Effector CD8-positive, alpha-beta T cell (primary cell): ENCODE measurements at places on chromosomes 13 and 19.
A peak's percentile ranks its signal among the peaks of the same experiment; 100 is the strongest.

GRCh38 chr13:41655997-41656396 lies 198.6 kb downstream of the RGCC start:
- DNase-seq, result no peak

DNA sequence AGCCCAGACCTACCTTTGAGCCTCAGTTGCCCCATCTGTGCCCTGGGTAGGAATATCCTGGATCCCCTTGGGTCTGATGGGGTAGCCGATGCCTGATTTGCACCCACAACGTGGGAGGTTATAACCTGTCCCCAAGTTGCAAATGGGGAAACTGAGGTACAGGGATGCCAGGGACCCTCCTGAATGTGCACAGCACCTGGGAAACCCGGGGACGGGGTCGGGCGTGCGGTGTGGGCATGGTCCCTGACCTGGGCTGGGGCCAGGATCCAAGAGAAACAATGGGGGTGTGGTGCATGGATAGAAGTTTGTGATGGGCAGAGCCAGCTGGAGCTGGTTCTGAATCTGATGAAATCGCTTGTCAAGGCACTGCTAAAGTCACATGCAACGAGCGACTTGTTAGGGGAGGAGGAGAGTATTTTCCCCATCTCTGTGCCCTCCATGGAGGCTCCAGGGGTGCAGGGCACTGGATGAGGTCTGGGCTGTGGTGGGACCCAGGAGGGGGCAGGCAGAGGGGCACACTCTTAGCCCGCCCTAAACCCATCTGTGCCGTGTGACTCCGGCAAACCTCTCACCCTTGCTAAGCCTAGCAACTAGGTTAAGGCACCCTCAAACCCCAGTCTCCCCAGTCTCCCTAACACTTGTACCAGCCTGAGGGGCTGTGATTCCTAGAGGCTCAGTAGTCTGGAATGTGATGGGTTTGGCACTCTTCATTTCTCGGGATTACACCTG lies 749 bp downstream of the GDF15 start:
- DNase-seq, result no peak

DNA sequence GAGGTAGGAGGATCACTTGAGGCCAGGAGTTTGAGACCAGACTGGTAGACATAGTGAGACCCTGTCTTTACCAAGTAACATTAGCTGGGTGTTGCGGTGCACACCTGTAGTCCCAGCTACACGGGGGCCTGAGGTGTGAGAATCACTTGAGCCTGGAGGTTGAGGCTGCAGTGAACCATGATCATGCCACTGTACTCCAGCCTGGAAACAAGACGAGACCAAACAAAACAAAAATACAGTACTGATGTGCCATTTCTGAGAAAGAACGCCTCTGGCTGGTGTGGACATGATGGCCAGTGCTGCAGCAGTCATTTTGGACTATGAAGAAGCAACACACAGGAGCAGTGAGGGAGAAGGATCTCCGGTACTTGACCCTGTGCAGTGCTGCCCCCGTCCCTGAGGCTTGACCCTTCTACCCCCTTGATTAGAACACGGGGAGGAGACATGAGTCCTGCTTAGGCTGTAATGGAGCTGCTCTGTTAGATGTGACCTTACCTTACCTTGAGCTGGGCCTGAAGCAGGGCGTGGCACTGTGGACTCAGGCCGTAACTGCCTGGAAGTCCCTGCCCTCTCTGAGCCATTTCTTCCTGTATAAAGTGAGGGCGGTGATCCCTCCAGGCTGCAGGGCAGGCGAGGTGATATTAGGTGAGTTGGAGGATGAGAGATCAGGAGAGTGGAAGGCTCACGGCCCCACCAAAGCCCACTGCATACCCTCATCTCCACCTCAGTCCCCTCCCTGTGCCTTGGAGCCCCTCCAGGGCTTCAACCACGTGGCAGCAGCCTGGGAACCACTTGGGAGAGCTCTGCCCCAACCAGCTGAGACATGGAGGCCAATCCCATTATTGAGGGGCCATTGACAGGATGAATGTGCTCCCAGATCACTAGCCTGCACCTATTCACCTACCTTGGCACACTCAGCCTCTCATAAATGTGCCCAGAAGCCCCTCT lies 5.9 kb downstream of the RPL18A start:
- DNase-seq, result no peak

- no peak for DNase-seq
These were observed 32.3 kb downstream of the ITM2B start for GRCh38 chr13:48265217-48265815.

DNA sequence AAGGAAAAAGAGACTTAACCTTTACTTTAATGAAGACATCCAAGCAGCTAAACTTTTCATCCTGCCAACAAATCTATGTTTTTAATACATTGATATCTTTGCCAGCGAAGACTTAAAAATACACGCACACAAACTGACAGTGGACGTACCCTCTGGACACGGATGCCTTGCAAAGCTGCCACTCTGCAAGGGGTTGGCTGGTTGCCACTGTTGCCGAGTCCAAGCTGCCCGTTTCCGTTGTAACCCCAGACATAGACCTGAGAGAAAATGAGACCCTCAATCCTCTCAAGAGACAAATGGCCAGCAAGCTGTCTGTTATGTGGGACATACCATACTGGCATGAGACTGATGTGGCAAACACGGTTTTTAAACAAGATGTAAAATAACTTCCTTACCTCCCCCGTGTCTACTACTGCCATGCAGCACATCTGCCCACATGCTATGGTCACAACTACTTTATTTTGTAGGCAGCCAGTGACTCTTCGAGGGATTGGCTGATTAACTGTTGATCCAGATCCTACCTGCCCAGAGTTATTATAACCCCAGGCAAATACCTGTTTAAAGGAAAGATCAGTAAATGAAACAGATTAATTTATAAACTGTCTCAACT lies 21.2 kb downstream of the RCBTB2 start:
- DNase-seq, result no peak

- no peak for DNase-seq
These were observed 45.2 kb downstream of the ABCC4 start for GRCh38 chr13:95256091-95256490.

GRCh38 chr13:87147076-87147475 lies 524.1 kb upstream of the SLITRK5 start:
- no peak for DNase-seq

GRCh38 chr19:43504426-43505185 lies at the start of gene PHLDB3:
TSS of gene PHLDB3 (minus strand) at chr19:43504746. CDS start at chr19:43504118, 628 bp downstream.
- peak; percentile 38 for DNase-seq

DNA sequence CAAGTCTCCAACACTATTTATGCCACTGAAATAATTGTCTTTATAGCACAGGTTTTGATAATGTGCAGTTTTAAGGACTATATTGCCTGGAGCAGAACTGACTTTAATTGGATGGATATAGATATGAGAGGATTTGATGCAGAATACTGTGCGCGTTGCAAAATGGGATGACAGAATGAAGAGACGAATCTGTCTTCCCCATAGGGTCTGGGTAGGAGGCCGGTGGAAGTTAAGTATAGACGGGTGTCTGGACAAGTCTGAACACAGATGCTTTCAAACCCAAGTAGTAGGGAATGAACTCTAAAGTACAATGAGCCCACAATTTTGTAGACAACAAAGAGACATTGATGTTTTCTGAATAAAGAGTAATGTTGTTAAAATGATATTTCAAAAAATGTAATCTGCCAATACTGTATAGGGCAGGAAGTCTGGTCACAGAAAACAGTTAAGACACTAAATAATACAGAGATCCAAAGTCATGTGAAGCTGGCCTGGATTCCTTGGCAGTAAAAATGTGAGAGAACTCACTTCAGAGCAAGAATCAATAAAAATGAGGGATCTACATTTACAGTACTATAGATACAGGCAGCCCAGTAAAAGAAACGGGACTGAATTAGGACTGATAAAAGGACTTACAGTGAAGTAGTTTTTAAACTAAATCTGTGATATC lies 125.5 kb downstream of the ENOX1 start:
- no peak for DNase-seq

DNA sequence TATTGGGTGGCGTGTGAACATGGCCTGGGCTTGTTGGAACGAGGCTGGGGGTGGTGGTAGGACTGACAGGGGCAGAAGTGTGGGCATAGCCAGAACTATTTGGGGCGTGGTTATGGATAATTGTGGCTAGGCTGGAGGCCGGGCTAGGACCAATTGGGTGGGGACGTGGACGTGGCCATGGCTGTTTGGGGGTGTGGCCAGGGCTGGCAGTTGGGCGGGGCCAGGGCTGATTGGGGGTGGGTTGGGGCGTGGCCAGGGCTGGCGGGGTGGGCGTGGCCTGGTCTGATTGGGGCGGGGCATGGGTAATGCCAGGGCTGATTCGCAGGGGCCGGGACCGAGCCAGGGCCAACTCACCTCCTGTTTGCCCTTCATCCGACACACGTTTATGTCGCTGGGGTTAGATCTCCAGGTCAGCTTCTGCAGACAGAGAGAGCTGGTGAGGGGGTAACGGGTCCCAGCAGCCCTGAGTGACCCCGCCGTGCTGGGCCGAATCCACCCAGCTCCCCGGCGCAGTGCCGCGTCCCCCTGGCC lies 2.8 kb downstream of the SEMA6B start:
- DNase-seq, result no peak

- no peak for DNase-seq
These were observed 23.0 kb downstream of the STARD13 start for GRCh38 chr13:33262594-33262993.

GRCh38 chr13:78193846-78194245 lies 275.2 kb upstream of the EDNRB start:
- no peak for DNase-seq

GRCh38 chr19:11142528-11143171 lies 12.9 kb downstream of the SPC24 start:
- no peak for DNase-seq

DNA sequence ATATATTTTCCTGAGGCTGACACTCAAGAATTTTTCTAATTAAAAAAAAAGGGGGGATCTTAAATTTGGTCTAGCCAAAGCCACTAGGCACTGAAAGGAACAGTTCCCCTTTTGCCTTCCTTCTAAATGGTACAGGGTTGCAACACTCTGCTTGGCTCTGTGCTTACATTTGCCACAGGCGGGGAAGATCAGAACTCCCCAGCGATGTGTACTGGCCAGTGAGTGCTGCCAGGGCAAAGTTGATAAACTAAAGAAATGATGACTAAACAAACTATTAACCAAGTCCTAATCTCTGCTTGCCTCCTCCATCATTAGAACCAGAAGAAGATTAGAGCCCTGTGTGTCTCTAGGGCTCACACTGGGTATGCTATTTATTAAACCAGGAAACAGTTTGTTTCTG lies 75.3 kb upstream of the SCEL start:
- DNase-seq, result no peak

GRCh38 chr19:45115809-45116615 lies 23.0 kb downstream of the PPP1R37 start:
- no peak for DNase-seq

DNA sequence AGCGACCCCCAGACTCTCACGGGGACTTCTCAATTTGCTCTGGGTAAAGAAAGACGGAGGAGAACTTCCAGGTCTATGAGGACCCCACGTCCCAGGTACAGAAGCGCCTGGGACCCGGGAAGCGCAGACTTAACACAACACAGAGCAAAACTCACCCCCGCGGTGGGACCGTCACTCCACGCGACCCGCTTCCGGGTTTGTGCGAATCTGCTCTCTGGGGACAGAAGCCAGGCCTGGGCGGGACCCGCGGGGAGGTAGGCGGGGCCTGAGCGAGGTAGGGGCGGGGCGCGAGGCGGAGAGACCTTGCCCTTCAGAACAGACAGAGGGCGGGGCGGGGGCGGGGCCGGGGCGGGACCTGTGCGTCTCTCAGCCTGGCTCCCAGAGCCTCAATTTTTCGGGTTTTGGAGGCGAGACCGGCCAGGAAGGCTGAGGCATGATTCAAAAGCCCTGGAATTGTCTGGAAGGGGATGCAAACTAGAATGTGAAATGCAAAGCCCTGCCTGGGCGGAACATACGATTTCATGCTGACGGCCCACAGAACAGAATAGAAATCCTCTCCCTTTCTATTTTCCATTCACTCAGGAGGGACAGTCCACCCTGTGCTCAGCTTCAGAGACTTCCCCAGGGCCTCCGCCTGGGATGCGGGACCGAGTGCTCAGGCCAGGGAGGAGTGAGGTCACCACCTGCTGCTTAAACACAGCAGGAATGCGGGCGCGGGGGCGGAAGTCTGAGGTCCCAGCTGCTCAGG lies 19.3 kb upstream of the ZNF888 start:
- peak; percentile 96 for DNase-seq

DNA sequence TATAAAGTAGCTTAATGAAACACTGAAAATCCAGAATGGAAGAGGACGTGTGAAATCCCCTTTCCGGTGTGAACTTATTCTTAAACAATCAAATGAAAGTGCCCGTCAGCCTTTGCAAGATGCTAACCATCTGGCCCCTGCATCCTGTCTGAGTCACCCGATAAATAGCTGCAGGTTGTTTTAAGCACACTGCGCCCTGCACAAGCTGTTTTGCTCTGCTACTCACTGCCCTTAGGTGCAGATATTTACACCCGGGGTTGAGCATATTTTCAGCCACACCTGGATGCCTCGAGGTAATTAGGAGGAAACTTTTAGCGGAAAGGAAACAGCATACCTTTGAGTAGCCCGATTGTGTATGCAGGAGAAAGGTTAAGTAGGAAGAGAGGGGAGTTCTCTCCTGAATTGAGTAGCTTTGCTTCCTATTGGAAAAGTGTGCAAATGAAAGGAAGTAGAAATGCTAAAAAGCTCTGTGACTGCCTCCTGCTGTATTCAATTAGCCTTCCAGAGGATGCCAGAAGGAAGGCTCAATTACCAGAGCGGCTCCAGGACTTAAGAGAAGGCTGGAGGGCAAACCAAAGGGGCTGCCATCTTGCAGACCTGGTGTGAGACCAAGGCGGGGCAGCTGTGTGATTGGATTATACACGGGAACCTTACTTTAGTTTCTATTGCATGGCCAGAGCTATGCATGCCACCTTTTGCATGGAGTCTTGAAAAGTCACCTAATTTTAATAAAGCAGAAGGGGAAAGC lies 42.5 kb downstream of the IRS2 start:
- no peak for DNase-seq

- no peak for DNase-seq
These were observed 30.1 kb downstream of the PIP5K1C start for GRCh38 chr19:3669947-3670795.

DNA sequence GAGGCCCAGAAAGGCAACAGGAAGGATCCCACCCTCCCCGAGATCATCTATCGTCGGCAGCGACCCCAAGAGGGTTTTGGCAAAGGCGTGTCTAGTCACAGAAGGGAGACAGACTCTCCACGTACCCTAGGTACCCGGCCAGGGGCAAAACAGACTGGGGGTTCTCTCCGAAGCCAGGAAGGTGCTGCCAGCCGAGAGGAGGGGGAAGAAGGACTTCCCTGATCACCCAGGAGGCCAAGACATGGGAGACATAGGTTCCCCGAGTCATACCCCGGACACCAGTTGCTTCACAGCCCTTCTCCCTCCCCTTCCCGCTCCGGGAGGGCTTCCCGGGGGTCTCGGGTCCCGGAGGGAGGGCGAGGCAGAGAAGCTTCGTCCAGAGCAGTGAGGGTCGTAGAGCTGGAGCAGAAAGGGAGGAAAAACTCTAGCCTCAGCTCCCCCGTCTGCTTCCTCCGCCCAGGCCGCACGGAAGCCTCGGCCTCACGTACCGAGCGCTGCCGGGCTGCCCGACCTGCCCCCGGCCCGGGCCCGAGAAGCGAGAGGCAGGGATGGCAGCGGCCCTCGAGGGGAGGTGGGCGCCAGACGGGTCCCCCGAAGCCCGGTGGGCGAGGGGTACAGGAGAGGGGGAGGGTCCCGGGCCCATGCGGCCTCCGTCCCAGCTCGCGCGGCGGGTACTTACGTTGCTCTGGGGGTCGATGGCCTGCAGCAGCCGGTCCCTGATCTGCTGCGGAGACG lies 644 bp downstream of the MED26 start:
- DNase-seq, result peak; percentile 6

- DNase-seq, result peak; percentile 31
These were observed 34.8 kb upstream of the C1QTNF9 start for GRCh38 chr13:24274452-24275021.
